Upper lobe of left lung (tissue), 6 donors: ENCODE measurements at places on chromosomes 12 and 14. TPM values are rescaled to one million over a fixed set of nuclear protein-coding genes. Genes with fewer than 3 reads are reported as not detected.
A peak's percentile ranks its signal among the peaks of the same experiment; 100 is the strongest.

GRCh38 chr14:63604626-63605025, 37.0 kb downstream of the WDR89 start:
- DNase-seq, result no peak
- H3K27ac ChIP-seq, result no peak overlapping the region
- peaks cover 1% of the 10 kb centered on the region for H3K36me3 ChIP-seq
- H3K4me1 ChIP-seq, result no peaks in the 10 kb centered on the region
- H3K4me3 ChIP-seq, result no peak overlapping the region

GRCh38 chr14:32706721-32707519, 231.8 kb upstream of the NPAS3 start:
- no peak overlapping the region for H3K27ac ChIP-seq
- H3K36me3 ChIP-seq, result no peaks in the 10 kb centered on the region

GRCh38 chr12:95633732-95634465, 82.6 kb upstream of the USP44 start:
- peak; percentile 53 for DNase-seq
- H3K27ac ChIP-seq, result no peak overlapping the region
- no peak overlapping the region for H3K4me3 ChIP-seq
- H3K4me1 ChIP-seq, result peaks cover 12% of the 10 kb centered on the region
- no peaks in the 10 kb centered on the region for H3K36me3 ChIP-seq
- no peaks in the 10 kb centered on the region for H3K27me3 ChIP-seq

DNA sequence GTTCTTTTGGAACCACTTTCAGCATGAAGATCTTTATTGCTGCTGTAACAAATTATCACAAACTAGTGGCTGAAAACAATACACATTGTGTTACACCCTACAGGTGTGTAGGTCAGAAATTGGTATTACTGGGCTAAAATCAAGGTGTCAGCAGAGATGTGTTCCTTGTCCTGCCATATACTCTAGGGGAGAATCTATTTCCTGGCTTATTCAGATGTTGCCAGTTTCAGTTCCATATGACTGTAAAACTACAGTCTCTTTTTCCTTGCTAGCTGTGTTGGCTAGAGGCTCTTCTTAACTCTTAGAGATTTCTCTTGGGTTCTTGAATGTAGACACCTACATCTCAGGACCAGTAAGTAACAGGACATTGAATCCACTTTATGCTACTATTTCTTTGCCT, 215.6 kb upstream of the PPFIA2 start:
- H3K36me3 ChIP-seq, result no peaks in the 10 kb centered on the region
- DNase-seq, result no peak
- no peaks in the 10 kb centered on the region for H3K4me1 ChIP-seq
- no peak overlapping the region for H3K4me3 ChIP-seq
- no peak overlapping the region for H3K27ac ChIP-seq

MAPKAPK5 gene
- 37.9 TPM for total RNA-seq

EIF5 gene
- 117 TPM for total RNA-seq

CEP170B gene
- 40.6 TPM for total RNA-seq

BEST3 gene
- total RNA-seq, result not detected
